ENCODE measurements at places on chromosomes 3 and 15. TPM values are rescaled to one million over a fixed set of nuclear protein-coding genes. Genes with fewer than 3 reads are reported as not detected.

The MAP1A gene
- 1.9 TPM for total RNA-seq

The CHAC1 gene
- 0.69 TPM for total RNA-seq

The MCF2L2 gene
- total RNA-seq: 0.84 TPM

The SLC28A1 gene
- total RNA-seq: not detected

The NTRK3 gene
- total RNA-seq: 2.1 TPM

The GRK7 gene
- total RNA-seq: not detected

The GOLGA6L7 gene
- total RNA-seq: not detected

The FAM107A gene
- 23.6 TPM for total RNA-seq

The ADIPOQ gene
- 0.12 TPM for total RNA-seq

- peak; percentile 77 for DNase-seq
These were observed 1.5 kb upstream of the SMAD3 start for GRCh38 chr15:67063689-67064606.

DNA sequence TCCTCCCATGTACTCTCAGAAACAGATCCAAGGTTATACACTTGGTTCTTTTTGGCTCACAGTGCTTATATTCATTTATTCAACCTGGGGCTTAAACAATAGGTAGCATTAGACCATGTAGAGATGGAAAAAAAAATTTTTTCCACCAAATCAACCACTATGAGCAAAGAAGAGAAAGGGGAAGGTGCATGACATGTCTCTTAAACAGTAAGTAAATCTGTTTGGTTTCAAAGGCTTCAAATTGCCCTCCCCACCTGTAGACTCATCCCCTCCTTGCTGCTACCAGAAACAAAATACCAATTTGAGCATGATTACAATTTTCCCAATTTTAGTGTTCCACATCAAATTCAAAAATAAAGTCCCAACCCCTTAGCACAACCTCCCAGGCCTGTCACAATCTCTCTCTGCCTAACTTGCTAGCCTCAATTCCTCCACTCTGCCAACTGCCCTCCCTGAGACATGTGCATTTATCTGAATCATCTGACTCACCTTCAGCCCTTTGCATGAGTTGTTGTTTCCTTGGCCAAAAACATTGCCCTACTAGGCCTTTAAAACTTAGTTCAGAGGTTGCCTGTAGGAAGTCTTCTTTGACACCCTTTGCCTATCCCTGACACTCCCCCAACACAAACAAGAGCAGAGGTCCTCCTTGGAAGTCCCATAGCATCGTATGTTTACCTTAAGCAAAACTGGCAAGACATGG, 30.3 kb upstream of the TSC22D2 start:
- DNase-seq: no peak

Data from mucosa of descending colon (tissue), 3 donors.